NCI-H146 (cell line): ENCODE measurements at places on chromosomes 1 and 21.
A peak's percentile ranks its signal among the peaks of the same experiment; 100 is the strongest.

- no peak for DNase-seq
These were observed 46.6 kb upstream of the LYST start for GRCh38 chr1:235913311-235913710.

DNA sequence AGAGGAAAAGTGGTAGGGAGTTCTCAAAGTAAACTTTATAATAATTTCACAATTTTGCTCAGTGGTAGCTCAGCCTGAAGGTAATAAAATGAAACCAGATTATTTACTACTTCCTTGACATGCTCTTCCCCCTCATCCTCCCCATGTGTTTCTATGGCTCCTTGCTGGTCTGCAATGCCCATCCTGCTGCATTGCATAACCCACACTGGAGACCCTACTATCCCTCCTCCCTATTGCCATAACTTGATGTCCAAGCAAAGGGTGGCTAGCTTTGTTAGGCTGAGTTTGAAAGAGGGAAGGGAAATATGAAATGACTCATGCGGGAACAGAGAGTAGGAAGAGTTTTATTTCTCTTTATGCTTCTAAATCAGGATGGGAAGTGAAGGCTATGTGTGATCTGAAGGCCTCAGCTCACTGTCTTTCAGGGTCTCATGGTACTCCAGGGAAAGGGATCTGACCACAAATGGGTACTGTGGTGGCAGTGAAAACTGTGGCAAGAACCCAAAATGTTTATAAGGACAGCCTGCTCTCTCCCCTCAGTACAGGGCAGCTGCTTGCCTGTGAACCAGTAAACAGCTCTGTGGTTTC lies 36.4 kb upstream of the HSD17B7 start:
- no peak for DNase-seq

GRCh38 chr1:179586107-179586823 lies 5.4 kb upstream of the TDRD5 start:
- DNase-seq = peak; percentile 34

GRCh38 chr1:24386241-24386640 lies 27.3 kb downstream of the STPG1 start:
- DNase-seq = no peak

DNA sequence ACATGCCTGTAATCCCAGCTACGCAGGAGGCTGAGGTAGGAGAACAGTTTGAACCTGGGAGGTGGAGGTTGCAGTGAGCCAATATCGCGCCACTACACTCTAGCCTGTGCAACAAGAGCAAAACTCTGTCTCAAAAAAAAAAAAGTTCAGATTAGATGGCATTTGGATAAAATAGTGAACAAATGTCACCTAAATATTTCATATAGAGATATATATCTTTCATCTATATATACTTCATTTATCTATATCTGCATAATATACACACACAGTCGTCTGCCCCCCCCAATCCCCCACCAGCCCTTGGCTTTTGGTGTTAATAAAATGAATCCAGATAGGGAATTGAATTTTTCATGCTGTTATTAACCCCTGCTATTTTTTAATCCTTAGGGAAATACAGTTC lies 5.0 kb downstream of the PPP1R15B start:
- no peak for DNase-seq

- DNase-seq = peak; percentile 33
These were observed 12.4 kb downstream of the EPB41 start for GRCh38 chr1:28926629-28927265.

DNA sequence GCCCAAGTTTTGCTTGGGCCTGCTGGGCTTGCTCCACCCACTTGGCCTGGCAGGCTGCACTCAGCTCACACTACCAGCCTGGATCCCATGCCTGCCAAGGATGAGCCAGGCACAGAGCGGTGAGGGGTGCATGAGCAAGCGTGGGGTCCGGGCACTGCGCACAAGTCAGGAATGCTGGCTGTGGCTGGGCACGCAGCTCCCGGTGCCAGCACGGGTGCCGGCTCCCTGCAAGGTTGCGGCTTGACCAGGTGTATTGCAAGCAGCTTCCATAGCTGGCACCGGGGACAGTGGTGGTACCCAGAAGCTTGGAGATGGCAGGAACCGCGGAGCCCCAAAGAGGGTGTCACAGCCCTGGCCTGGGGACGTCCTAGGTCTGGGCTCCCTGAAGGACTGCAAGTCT lies 224.4 kb upstream of the NRIP1 start:
- no peak for DNase-seq

- DNase-seq = no peak
These were observed 4.3 kb downstream of the TNFRSF14 start for GRCh38 chr1:2560299-2561073.

DNA sequence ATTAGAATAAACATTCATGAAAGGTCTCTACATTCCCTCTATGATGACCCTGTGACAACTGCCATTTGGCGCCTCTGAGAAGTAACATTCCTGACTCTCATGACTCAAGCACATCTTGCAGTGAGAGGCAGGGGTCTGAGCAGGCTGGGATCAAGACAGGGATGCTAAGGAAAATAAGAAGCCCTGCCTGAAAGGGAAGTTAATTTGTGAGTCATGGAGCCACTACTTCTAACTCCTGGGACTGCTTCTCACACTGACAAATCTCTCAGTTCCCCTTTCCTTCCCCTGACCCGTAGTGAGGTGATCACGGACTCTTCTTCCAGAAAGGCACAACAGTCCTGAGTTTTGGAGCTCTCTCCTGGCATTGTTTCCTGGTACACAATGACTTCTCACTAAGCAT lies 231.9 kb downstream of the TNR start:
- DNase-seq = no peak

- no peak for DNase-seq
These were observed 169.7 kb upstream of the RAB4A start for GRCh38 chr1:229101011-229101871.
